ENCODE measurements at places on chromosomes 2 and 18. TPM values are rescaled to one million over a fixed set of nuclear protein-coding genes. Genes with fewer than 3 reads are reported as not detected.

Gene TCF23
- total RNA-seq: 0.20 TPM

DNA sequence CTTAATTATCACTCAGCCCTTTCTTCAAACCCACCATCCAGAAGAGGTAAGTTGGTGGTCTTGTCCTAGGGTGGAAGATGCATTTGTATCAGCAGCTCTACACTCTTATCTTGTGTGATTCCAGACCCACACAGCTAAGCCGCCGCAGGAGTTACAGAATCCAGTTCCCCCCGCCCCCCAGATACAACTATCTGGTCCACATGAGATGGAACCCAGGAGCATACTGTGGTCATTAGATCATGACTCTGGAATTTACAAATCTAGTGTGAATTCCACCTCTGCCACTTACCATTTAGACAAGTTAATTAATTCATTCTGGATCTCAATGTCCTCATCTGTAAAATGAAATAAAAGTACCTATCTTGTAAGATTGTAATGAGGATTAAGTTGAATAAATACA is 486.4 kb downstream of the BCL11A start:
- DNase-seq: no peak

DNA sequence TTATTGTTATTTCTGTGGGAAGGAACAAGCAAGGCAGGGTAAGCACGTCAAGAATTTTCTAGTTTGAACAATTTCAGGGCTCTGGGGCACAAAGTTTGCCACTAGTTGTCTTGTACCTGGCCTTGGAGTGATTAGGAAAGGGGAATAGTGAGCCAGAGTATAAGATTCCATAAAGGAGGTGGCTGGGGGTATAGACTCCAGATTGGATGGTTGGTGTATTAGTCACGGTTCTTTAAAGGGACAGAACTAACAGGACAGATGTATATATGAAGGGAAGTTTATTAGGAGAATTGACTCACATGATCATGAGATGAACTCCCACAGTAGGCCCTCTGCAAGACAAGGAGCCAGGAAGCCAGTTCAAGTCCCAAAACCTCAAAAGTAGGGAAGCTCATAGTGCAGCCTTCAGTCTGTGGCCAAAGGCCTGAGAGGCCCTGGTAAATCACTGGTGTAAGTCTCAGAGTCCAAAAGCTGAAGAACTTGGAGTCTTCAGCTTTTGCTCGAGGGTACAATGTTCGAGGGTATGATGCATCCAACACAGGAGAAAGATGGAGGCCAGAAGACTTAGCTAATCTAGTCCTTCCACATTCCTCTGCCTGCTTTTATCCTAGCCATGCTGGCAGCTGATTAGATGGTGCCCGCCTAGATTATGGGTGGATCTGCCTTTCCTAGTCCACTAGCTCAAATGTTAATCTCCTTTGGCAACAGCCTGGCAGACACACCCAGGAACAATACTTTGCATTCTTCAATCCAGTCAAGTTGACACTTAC is 31.5 kb upstream of the PTPRM start:
- DNase-seq: no peak

DNA sequence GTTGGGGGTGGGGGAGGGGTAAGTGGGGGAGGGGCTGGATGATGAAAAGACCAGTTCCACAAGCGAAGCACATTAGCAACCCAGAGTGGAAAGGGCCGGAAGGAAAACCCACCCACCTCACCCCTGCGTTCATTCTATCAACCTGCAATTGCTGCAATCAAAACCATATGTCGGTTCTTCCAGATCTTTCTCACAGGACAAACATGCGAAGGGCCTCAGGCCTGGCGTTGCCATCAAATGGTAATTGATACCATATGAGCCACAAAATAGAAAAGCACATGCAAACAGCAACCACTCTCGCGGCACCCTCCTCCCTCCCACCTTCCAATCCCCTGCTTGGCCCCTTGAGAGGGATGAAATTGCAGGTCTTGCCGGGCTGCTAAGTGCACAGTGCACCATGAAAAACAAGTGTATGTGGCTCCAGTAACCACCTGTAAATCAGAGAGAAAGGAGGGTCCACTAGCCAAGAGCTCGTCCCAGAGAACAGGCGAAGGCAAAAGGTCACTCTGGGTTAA is 287.5 kb downstream of the TCF4 start:
- DNase-seq: peak; percentile 66

GRCh38 chr18:44792456-44793061 is 111.9 kb downstream of the SETBP1 start:
- no peak for DNase-seq

DNA sequence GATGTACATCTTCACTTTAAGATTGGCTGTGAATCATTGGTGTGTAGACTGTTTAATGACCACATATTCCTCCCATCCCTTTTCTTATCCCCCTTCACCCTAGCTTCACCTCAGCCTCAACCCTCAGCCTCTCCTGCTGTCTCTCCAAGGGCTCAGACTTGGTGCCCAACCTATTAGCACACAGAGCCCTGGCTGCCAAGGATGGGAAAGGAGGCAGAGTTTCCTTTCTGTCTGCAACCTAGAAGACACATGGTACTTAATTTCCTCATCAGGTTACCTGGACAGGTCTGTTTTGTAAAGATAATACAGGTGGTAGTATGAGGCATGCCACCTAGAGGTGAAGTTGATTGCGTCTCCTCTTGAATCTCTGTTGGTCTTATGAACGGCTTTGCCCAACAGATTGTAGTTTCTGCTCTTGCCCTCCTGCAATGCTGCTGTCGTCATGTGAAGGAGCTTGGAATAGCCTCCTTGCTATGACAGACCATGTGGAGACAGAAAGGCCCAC is 44.5 kb upstream of the RMND5A start:
- DNase-seq: no peak

- no peak for DNase-seq
These were observed 116.8 kb downstream of the XIRP2 start for GRCh38 chr2:167005096-167005495.

DNA sequence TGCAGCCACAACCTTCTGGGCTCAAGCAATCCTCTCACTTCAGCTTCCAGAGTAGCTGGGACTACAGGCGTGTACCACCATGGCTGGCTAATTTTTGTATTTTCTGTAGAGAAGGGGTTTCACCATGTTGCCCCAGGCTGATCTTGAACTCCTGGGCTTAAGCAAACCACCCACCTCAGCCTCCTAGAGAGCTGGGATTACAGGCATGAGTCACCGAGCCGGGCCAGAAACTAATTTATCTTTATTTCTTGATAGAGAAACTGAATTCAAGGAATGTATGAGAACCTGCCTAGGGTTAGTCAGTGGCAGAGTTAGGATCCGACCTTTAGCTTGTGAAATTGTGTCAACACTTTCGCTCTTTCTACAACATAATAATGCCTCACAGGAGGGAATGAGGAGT is 19.3 kb upstream of the ITGAV start:
- DNase-seq: no peak

All from skin of body (tissue), 3 donors.